CD8-positive, alpha-beta T cell (primary cell): ENCODE measurements at places on chromosomes 6 and 20.
A peak's percentile ranks its signal among the peaks of the same experiment; 100 is the strongest.

GRCh38 chr6:25777031-25777430, 22.5 kb downstream of the SLC17A4 start:
- DNase-seq, result no peak

GRCh38 chr6:99282479-99283062, 66.9 kb downstream of the FAXC start:
- no peak for DNase-seq

GRCh38 chr20:13382786-13383185, 161.7 kb downstream of the ISM1 start:
- no peak for DNase-seq

DNA sequence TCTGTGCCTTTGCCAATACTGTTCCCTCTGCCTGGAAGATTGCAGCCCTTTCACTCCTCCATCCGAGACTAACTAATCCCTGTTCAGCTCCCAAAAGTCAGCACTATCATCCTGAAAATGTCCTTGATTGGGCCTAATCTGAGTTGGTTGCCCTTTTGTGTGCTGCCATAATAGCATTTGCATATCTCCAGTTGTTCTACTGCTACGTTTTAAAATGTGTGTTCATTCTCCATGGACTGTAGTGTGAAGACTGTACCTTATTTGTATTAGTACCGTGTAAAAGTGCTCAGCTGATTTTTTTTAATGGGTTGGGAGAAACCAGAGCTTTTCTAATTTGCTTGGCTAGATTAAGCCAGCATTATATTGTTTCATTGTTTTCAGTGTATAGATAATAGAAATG, 401.3 kb downstream of the LAMA2 start:
- DNase-seq, result no peak

DNA sequence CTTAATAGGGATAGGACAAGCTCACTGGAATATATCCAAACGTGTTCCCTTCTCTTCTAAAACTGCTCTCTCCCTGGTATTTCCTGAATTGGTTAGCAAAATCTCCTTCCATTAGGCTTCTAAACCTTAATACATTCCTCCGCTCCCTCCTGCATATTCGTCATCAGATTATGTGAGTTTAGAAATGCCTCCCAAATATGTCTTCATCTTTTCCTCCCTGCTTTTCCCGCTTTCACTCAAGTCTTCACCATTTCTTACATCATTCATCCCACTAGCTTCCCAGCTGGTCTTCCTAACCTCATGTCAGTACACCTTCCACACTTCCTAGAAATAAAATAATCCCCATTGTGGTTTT, 26.9 kb downstream of the SLC22A16 start:
- no peak for DNase-seq

DNA sequence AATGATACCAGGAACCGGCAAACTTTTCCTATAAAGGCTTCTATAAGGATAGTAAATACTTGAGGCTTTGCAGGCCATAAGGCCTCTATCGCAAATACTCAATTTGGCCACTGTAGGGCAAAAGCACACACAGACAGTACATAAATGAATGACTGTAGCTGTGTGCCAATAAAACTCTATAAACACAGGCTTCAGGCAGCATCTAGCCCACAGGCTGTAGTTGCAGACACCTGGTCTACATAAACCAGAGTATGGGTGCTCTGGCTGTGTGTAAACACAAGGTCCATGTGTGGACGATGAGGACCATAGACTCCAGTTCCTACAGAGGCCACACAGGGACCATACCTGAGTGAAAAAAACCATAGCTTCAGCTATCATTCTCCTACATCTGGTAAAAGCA, 52.2 kb downstream of the ZMYND8 start:
- no peak for DNase-seq

- no peak for DNase-seq
Measured at GRCh38 chr6:106249658-106250057, 75.9 kb downstream of the ATG5 start.

GRCh38 chr6:46273911-46274310, 103.1 kb upstream of the ENPP5 start:
- DNase-seq, result no peak

- peak; percentile 12 for DNase-seq
Measured at GRCh38 chr6:110813338-110814101, 1.7 kb downstream of the CDK19 start.

DNA sequence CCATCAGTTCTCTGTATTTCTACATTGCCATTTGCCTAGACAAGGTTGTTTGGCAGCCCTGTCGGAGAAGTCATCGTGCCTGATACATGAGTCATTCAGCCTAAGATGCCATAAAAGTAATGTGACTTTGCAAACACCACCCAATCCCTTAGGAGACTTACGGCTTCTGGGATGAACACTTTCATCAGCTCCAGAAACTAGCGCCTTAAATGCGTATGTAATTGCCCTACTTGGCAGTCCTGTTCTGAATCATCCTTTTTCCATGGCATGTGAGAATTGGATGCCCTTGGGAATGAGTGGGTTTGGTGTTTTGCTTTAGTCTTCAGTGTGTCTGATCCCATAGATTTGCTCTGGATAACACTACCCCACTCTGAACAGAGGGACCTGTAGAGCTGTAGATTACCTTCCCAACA, 158.5 kb downstream of the SASH1 start:
- no peak for DNase-seq

- no peak for DNase-seq
Measured at GRCh38 chr6:45924763-45925342, 90.8 kb downstream of the CLIC5 start.

DNA sequence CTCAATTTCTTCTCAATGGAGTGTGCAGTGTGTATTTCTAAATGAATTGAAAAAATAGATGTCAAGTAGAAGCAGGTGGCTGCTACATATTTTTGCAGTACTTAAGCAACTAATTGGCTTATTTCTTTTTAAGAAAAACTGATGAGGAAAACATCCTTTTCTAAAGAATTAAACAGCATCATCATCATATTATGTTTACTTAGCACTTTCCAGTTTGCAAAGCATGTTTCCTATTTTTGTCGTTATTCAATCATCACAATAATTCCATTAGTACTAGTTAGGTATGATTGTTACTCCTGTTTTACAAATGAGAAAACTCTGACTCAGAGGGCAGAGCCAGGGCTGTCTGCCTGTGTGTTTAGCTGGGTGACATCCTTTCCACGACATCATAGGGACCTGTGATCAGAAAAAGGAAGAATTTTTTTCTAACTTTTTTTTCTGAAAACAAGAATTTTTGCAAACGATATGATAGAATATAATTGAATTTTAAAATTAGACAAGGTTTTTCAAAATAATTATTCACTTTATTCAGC, 22.7 kb upstream of the BMP6 start:
- DNase-seq, result no peak

DNA sequence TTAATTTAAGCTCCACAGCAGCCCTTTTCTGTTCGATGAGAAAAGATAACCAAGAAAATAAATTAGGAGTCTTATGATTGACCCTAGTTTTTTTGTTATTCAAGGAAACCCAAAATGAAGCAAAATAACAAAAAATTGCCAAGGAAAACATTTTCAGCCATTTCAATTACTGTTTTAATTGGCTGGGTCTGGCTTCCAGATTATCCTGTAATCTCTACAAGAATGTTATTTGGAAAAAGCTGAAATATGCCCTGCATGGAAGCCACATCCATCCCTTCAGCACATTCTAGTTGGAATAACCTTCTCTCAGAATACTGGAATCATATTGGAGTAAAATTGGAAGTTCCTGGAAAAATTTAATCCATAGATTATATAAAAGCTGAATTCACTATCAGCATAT, 191.1 kb upstream of the CCN2 start:
- DNase-seq, result no peak

DNA sequence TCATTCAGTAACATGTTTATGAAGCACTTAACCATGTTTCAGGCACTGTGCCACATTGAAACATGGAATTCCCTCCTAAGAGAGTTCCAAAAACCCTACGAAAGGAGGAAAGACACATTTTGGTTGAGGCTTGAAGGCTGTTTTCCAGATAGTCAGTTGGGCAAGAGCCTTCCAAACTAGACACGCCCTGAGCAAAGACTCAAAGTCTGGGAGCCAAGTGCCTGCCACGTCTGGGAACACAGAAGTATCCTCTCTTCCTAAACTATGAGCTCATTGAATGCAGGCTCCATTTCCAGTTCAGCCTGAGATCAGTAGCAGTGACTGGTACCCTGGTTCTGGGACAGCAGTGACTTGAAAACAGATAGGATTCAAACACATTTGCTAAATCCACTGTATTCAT, 74.5 kb upstream of the FAM8A1 start:
- no peak for DNase-seq

- no peak for DNase-seq
Measured at GRCh38 chr6:6713657-6714056, 125.1 kb downstream of the LY86 start.

DNA sequence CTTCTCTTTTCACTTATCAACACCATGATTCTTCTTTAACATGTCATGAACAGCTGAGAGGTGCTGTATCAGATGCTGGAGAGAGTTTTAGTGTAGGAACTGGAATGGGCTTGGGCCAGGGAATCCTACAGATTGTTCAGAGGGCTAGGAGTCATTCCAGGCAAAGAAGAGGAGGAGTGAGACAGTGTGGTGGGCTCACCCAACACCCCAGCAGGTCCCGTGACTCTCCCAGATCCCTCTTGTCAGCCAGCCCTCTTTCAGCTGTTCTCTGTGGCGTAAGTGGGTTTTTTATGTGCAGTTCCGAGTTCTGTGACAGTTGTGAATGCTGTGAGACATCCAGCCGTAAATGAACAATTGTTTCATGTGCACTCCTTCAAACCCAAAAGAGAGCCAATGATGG, 31.4 kb upstream of the CEP162 start:
- no peak for DNase-seq

DNA sequence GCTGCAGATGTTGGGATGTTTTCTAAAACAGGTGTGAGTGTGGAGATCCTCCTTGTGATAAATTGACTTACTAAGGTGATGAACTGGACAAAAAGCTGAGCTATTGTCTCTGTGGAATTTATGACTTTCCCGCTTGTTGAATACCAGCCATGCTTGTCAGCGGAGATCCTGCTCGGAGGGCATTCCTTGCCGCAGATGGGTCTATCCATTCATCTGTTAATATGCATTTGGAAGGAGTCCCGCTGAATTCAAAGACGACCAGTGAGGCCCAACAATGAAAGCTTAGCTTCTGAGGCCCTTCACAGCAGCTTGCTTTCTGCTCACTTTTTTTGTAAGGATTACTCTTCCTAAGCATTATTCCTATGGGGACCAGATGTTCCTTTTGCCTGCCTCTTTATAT, 124.9 kb downstream of the TIAM2 start:
- no peak for DNase-seq

GRCh38 chr20:6680441-6680840, 87.0 kb upstream of the BMP2 start:
- no peak for DNase-seq

DNA sequence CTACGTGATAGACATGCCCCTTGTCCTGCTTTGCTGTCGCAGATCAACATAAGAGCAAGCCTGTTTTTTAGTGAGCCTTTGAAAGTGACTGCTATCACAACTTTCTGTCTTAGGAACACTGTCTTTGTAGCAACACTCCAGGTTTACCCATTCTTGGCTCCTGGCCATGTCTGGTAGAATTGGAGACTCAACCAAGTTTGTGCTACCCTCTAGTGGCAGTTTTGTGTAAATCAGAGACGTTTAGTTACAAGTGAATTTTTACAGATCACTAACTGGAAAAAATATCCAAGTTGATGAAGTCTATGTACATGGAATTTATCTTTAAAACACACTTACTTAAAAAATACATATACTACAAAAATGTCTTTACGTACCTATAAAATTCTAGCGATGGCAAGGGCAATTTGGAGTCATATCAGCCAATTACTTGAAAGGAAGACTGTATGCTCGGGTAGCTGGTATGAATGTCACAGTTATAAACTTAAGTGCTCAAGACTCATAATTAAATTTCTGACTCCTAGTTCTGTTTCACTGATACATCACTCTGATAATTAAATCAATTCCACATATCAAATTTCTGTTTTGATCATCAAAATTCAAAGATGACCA, 101.4 kb downstream of the ADGB start:
- peak; percentile 20 for DNase-seq

GRCh38 chr6:132132422-132132821, 181.2 kb upstream of the CCN2 start:
- no peak for DNase-seq

DNA sequence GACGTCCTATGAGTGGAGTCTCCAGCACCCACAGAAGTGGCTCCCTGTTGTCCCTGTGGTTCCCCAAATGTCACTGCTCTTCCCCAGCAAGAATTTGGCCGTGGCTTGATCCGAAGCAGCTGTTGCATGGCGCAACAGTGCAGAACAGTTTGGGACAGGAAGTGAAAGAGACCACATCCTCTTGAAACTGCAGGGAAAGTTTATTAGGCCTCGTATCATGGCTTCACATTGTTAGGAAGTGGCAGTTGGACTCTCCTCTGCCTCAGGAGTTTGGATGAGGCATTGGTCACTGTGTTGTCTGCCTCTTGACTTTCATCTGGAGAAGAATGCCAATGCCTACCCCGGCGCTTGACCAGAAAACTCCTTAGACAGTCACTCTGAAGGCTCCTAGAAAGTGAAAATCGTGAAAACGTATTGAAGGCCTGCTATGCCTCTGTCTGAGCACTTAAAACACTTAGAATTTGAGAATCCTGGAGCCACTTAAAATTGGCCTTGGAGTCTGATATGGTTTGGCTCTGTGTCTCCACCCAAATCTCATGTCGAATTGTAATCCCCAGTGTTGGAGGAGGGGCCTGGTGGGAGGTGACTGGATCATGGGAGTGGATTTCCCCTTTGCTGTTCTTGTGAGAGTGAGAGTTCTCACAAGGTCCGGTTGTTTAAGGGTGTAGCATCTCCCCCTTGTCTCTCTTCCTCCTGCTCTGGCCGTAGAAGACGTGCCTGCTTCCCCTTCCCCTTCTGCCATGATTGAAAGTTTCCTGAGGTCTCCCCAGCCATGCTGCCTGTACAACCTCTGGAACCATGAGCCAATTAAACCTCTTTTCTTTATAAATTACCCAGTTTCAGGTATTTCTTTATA, 334.9 kb upstream of the JARID2 start:
- no peak for DNase-seq

GRCh38 chr6:158497620-158498019, 62.3 kb upstream of the TMEM181 start:
- no peak for DNase-seq

GRCh38 chr20:53592992-53593465, 610 bp downstream of the ZNF217 start:
- DNase-seq, result no peak

DNA sequence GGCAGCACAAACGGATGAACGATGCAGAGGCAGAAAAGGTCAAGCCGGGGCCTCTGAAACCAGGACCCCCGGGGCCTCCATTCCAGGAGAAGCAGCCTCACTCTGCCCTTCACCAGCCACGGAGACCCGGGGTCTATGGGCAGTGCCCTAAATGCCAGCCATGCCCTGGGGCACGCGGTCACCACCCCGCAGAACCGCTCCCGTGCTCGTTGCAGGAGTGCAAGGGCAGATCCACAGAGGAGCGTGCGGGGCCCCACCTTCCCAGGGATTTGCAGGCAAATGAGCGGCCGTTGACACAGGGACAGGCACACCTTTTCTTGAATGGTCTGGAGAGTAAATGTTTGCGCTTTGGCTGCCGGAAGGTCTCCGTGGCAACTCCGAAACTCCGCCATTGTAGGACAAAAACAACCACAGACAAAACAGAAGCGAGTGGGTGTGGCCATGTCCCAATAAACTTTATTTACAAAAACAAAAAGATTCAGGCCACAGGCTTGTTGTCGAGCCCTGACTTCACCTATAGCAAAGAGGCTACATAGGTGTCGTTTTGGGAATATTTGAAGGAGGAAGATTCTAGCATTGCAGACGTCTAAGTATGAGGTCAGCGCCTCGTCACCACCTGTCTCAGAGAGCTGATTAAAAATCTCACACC, 163.3 kb downstream of the TAF4 start:
- no peak for DNase-seq
